ENCODE measurements at places on chromosomes 6 and 20.

DNA sequence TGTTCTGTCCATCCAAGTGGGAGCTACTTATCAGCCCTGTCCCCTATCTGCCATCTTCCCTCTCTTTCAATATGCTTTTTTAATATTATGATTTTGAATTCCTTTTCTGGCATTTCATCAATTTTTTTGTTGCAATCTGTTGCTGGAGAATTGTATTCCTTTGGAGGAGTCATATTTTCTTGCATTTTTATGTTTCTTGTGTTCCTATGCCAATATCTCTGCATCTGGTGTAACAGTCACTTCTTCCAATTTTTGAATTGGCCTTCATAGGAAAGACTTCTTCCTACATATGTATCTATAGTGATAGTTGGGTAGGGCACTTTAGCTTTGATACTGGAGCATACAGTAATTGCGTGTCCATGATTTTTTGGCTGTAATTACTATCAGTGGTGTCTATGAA lies 70.1 kb downstream of the ZC2HC1B start:
- no peak for DNase-seq

DNA sequence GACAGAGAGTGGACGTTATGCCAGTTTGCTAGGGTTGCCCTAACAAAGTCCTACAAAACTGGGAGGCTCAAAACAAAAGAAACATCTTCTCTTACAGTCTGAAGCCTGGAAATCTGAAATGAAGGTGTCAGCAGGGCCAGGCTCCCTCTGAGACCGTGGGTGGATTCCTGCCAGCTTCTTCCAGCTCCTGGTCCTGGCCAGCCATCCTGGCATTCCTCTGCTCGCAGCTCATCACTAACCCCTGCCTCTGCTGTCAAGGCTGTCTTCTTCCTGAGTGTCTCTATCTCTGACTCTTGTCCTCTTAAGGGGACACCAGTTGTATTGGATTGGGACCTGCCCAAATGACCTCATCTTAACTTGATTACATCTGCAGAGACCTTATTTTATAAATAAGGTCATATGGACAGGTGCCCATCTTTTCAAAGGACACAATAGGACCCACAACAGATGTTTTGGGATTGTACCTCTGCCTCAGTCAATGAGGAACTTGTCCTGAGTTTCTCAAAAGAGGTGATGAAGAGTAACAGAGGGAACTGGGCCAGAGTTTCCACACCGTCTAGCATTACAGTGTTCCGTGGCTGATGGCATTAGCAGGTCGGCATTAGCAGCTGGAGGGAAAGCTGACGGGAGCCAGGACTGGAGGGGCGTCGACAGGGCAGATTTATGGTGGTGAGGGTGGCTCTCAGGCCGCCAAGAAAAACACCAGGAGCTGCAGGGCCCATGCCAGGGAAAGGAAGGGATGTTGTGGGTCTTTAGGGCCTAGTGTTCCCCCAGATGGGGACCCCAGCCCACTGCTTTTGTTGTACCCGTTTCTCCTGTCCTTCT lies 157.3 kb downstream of the TBXT start:
- no peak for DNase-seq

- no peak for DNase-seq
Observed at GRCh38 chr20:33263784-33264183, 19.2 kb upstream of the BPIFB1 start.

- DNase-seq: peak; percentile 41
Observed at GRCh38 chr20:22430154-22430745, 154.1 kb downstream of the FOXA2 start.

- DNase-seq: no peak
Observed at GRCh38 chr20:53706466-53707370, 113.1 kb upstream of the ZNF217 start.

DNA sequence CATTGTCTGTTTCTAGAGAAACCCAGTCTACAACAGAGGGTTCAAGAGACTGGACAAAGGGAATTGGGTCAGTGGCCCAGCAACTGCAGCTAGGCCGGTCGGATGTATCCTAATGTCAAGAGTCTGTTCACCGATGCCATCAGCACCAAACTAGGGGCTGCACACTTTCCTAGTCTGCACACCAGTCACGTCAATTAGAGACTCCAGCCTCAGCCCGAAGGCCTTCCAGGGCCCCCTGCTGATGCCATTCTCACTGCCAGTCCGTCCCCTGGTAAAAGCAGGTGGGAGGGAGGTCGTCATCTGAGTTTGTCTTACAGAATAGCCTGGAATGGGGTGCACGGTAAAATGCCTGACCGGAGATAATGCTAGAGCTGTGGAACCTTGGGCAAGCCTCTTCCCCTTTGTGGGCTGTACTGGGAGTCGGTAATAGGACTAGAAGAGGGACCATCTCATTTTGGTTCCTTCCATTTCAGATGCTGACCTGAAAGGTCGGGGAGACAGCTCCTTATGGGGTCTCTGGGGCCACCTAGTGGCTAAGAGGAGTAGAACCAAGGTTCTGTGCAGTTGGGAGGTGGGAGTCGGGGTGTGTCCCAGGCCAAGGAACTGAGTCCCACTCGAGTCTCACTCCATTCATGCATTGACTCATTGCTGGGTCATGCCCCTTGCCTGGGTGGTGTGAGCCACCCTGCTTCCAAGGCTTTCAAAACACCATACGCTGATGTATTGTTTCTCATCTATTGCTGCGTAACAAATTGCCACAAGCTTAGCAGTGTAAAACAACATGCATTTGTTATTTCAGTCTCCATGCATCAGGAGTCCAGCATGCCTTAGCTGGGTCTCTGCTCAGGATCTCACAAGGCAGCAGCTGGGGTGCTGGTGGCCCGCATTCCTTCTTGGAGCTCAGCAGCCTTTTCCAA lies 5.1 kb downstream of the SOX12 start:
- DNase-seq: peak; percentile 67

DNA sequence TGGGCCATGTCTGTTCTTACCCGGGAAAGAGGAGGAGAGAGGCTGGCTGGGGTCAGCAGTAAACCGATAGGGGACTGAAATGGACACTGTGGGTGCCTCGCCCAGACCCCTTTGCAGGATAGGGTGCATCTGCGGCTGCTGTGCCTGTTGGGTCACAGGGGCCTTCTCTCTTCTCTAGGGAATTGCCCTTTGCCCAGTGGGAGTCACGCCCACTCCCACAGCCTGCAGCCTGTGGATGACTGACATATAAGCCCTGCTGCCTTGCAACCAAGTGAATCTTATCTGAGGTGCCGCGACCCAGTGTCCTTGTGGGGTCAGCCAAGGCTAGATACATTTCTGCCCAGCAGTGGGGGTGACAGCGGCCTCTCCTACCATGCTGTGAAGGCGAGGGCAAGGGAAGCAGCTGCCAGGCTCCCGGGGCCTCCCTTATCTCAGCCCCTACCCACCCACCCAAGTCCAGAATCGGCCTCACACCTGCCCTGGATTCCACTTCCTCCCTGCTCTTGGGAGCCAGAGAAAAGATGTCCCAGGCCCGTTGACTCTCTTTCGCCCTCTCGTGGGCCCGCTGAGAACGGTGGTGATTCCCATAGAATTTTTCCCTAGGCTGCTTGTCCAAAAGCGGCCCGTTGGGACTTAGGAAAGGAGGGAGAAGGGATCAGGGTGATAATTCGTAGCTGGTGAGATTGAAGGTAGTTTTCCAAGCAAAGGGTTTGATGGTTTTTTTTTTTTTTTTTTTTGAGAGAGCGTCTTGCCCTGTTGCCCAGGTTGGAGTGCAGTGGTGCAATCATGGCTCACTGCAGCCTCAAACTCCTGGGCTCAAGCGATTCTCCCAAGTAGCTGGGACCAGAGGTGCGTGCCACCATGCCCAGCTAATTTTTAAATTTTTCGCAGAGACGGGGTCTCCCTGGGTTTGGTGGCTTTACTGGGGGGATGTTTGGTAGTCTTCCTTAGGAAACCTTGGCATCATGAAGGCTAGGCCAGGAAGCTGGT lies 76.4 kb upstream of the RNF24 start:
- DNase-seq: peak; percentile 56

GRCh38 chr6:1391800-1392309 lies 2.5 kb downstream of the FOXF2 start:
- peak; percentile 21 for DNase-seq

- DNase-seq: no peak
Observed at GRCh38 chr20:25237610-25238318, 10.1 kb upstream of the PYGB start.

GRCh38 chr6:71887006-71887743 lies 825 bp downstream of the RIMS1 start:
- DNase-seq: peak; percentile 18

GRCh38 chr6:111439171-111439570 lies 43.8 kb downstream of the REV3L start:
- no peak for DNase-seq

DNA sequence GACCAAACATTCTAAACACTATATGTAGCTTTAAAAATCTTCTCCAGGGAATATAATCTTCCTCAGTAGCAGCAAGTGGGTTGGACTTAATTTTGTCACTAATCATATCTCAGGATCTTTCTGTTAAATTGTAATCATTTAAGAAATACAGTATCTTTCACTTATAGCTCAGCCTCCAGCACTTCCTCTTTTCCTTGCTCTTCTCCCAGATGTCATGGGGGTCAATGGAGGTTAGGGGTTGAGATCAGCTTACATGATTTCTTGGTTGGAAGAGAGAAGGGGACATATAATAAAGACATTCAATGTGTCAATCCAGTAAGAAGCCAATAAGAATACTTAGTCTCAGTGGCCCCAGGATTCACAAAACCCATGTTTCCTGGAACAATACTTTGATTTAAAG lies 15.7 kb upstream of the REPS1 start:
- DNase-seq: no peak

DNA sequence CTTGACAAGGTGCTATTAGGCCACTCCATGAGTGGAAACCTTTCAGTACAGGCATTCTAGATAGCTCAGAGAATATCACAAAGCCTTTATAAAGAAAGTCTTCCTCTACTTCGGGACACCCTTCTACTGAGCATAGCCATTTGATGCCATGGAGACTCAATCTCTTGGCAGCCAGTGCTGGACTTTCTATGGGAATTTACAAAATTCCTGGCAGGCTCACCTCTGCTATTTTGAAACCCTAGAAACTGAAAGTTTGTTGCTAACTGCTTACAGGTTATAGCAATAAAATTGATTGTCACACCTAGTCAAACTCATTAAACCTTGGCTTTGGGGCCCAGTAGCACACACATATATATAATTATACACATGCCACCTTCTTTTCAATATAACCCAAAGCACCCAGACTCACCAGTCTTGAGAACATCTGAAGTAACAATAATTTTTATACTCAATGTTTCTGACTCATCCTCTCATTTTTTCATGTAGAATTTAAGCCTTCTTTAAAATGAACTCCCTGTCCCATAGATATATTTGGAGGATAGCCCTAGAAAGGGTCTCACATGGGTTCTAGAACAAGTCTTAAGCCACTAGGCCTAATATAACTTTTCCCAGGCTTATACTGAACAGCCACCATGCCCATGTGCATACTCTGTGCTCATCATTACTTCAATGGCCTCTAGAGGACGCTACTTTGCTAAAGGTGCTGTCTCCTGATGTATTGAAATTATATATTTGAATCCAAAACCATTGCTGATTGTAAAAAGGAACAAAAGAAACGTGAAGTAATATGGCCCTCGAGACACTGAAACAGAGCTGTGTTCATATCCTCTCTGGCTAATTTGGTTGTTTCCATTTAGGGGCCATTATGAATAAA lies 368.1 kb upstream of the MARCKS start:
- DNase-seq: no peak

DNA sequence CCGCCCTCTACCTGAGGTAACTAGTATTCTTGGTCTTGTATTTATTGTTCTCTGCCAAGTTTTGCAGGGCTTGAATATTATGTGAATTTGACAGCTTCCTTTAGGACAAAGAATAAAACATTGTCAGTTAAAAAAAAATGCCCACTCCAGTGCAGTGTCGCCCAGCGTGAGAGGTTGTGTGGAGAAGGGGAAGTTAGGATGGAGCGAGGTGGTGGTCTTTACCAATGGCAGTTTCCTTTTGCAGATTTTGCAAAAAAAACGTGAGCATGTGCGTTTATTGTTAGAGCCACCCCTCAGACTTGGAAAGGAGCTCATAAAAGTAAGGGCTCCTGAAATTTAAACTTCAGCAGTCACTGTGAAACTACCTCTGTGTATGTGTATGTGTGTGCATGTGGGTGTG lies 28.3 kb downstream of the UST start:
- no peak for DNase-seq

Data from neuronal stem cell (in vitro differentiated cells).